ENCODE measurements at places on chromosomes 12 and 14.

- peak; percentile 11 for DNase-seq
Measured at GRCh38 chr14:67738740-67739504, 37.2 kb downstream of the RDH12 start.

GRCh38 chr12:56082382-56082781 lies 2.4 kb downstream of the ERBB3 start:
- DNase-seq: no peak

DNA sequence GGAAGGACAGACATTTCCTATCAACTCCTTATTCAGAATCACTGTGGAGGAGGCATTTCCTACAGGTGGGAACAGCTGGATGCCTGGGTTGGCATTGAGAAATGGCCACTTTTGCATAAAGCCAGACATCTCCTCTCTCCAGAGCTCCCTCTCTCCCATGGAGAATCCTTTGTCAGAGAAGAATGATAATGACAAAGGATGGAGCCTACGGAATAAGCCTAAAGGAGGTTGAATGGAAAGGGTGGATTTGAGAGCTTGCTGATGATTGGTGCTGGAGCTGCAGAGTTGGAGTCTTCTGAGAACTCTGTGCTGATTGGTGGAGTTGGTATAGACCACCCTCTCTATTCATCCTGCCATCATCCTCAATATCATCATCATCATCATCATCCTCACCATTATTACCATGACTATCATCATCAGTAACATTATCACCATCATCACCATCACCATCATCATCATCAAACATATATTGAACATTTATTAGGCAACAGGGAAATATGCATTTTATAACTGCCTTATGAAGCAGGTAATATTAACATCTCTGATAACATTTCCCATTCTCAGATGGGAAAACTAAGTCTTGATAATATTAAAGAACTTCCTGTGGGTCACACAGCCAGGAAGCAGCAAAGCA lies 89.2 kb upstream of the HSPB8 start:
- DNase-seq: no peak

DNA sequence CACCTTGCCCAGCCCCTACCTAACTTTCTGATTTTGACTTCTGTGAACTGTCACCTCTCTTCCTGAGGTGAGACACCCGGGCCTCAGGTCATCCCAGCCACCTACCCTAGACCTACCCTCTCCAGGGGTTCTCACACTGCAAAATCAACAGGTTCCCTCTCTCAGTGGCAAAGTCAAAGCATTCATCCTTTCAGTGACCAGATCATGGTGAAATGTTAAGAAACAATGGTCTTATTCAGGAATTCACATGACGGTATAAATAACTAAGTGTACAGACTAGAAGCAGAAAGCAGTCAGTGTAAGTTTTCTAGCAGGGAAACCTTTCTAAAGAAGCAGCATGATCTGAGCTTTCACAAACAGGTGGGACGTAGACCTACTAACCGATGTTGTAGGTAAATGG lies 133.4 kb downstream of the TMTC1 start:
- DNase-seq: no peak

GRCh38 chr12:124707316-124707715 lies 139.9 kb upstream of the NCOR2 start:
- DNase-seq: no peak

DNA sequence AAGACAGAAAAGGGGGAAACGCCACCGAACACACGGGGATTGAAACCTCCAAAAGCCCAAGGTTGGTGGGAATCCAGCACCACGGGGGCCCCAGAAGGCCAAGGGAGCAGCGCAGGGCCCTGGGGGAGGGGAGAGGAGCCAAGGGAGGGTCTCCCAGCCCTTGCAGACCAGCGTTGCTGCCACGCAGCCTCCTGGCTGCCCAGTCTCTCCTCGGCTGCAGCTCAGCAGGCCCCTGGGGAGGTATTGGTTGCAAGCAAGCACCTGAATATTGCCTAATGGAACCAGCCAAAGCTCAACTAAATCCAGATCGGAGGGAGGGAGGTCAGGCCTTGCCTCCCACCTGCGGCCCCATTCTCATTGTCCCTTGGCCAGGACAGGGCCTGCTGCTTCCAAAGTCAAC lies 15.8 kb downstream of the TMEM229B start:
- no peak for DNase-seq

- DNase-seq: peak; percentile 78
Measured at GRCh38 chr14:98177551-98177950, 1094.4 kb downstream of the BCL11B start.

GRCh38 chr12:23169696-23170013 lies 544.7 kb downstream of the ETNK1 start:
- no peak for DNase-seq

DNA sequence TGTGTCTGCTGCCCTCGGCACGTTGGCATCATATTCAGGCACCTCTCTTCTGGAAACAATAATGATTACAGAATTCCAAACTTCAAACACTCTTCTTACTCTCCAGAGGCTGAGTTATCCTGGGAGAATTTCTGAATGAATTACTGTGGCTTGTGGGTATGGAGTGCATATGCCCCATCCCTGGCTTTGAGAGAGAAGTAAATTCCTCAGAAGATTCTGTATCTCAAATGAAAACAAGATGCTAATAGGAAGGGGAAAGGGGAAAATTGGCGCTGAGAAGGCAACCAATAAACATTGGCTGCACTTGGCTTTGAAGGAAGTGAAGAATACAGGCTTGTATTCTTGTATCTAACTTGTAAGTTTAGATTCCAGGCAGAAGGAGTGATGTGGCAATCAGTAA lies 132.0 kb upstream of the NOVA1 start:
- DNase-seq: no peak

DNA sequence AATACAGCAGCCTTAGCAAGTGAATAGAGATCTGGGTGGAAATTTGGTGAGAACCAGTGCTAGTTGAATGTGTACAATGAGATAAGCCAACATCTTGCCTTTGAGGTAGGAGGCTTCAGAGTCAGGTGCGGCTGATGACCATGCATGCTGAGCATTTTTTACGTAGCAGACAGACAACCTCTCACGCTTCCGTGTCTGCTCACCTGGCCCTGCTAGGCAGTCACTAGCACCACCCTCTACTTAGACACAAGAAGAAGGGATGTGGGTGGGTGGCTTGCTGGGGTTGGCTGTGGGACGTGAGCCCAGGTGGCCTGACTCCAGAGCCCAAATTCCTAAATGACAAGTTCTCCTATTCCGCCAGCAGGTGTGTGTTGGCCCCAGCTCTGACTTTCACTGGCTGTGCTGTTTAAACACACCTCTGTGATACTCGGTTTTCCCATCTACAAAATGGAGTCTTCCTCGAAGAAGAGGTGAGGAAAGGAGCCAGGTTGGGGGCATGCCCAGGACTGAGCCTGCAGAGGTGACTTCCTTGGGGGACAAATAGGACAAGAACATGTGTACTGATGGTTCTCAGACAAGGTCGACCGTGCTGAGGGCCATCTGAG lies 57.8 kb upstream of the BCL11B start:
- DNase-seq: no peak

GRCh38 chr14:72305561-72305960 lies 373.3 kb downstream of the RGS6 start:
- no peak for DNase-seq

DNA sequence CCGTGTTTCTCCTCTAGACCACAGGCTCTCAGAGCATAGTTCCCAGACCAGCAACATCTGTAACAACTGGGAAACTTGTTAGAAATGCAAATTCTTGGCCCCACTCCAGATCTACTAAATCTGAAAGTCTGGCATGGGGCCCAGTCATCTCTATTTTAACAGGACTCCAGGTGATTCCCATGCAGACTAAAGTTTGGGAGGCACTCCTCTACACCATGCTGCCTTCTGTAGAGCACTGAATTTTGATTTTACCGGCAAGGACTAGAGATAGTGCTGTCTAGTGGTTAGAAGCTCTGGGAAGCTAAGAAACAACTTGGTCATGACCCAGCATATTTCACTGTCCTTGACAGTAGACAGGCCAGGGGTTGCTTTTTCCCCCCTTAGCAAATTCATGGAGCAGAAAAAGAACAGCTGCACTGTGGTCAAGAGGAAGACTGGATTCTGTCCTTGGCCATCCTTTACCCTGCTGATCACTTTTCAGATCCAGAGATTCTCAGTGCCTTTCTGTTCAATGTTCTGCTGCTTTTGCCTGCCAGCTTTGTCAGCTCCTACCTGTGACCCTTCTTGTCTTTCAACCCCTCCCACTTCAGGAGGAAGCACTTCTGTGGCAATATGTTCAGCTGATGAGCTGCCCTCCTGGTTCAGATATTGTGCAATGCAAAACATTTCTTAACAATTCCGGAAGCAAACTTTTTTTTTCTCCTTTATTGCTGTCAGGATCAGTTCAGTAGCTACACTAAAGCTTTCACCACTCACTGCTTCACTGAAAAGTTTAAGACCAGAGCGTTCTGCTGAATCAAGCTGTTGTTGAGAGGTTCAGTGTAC lies 133.8 kb upstream of the NUDT4 start:
- no peak for DNase-seq

- no peak for DNase-seq
Measured at GRCh38 chr12:60169904-60170303, 574.1 kb downstream of the SLC16A7 start.

DNA sequence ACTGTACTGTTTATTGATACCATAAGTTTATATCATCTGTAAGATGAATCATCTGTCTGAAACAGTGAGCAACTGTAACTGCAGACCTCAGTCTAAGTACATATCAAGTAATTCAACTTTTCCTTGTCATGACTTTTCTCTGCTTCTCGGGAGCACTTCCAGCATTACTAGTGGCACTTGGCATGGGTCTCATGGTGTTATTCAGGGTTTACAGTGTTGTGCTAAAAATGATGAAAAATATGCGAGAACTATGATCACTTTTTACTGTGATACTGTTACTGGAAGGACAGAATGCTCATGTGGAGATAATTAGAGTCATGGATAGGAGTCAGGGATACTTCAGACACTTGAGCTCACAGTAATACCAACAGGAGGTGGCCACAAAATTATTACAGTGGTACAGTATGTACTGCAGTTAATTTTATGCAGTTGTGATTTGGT lies 8.3 kb downstream of the KTN1 start:
- DNase-seq: no peak

GRCh38 chr12:99390707-99391106 lies 256.8 kb upstream of the GARIN6 start:
- no peak for DNase-seq

- no peak for DNase-seq
Measured at GRCh38 chr12:112496496-112496895, 77.7 kb downstream of the PTPN11 start.

- DNase-seq: no peak
Measured at GRCh38 chr12:56990648-56991318, 15.6 kb downstream of the ZBTB39 start.

DNA sequence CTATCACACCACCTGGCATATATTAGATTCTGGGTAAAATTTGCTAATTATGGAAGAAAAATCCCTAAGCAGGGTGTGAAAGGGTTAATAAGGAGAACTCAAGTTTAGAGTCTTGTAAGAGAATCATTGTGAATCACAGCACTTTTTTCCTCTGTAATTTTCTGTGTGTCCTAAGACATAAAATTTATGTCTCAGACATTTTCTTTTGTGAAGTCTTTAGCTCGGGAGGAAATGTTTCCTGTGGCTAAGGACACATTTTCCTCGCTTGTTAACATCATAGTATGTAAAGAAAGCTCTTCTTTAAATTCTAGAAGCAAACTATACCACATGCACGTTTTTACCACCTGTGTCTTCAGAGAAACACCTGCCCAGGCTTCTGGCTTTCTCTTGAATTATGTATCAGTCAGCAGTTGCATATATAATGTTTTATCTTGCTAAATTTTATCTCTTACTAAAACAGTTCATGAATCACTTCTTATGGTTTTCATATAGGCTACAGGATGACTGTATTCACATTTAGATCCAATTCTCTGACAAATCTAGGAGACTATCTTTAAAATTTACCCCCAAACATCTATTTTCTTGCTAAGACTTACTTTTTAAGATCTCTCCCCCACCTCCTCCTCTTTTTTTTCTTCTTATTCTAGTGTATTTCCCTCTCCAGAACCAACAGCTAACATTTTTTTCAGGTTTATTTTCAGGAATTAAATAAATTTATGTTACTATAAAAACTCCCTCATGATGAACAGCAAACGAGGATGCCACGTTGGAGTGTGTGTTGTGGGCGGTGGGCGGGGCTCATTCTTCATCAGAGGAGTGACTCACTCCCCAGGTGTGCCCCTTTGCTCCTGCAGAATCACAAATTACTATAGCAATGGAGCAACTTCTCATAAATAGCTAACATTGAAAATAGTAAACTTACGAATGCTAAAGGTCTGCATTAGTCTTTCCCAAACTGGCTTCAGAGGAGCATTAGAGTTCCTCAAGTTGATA lies 11.6 kb upstream of the CSRP2 start:
- no peak for DNase-seq

- peak; percentile 99 for DNase-seq
Measured at GRCh38 chr12:56299853-56300643, at the start of gene CS. Gene CS, minus strand, starts transcription at chr12:56300330. Its CDS starts 129 bp downstream, at chr12:56300201.

DNA sequence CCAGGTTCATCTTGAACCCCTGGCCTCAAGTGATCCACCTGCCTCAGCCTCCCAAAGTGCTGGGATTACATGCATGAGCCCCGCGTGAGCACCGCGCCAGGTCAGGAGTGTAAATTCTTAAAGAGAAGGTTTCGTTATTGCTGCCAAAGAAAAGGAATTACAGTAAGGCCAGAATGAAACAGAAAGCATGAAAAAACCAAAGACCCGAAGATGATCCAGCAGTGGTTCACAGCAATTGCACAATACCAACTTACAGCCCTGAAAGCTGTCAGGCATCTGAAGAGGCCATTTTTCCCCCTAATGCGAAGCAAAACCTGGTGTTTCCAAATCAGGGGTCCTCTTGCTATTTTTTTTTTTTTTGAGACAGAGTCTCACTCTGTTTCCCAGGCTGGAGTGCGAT lies 10.3 kb downstream of the RBM23 start:
- DNase-seq: no peak

- no peak for DNase-seq
Measured at GRCh38 chr14:95507174-95507573, 9.3 kb downstream of the SYNE3 start.

- no peak for DNase-seq
Measured at GRCh38 chr14:75372260-75372659, 55.6 kb upstream of the JDP2 start.

- no peak for DNase-seq
Measured at GRCh38 chr12:22321018-22321605, 13.4 kb downstream of the ST8SIA1 start.

GRCh38 chr12:54356951-54357356 lies 7.3 kb downstream of the GPR84 start:
- DNase-seq: no peak

- DNase-seq: no peak
Measured at GRCh38 chr14:28121512-28122297, 644.9 kb upstream of the FOXG1 start.

DNA sequence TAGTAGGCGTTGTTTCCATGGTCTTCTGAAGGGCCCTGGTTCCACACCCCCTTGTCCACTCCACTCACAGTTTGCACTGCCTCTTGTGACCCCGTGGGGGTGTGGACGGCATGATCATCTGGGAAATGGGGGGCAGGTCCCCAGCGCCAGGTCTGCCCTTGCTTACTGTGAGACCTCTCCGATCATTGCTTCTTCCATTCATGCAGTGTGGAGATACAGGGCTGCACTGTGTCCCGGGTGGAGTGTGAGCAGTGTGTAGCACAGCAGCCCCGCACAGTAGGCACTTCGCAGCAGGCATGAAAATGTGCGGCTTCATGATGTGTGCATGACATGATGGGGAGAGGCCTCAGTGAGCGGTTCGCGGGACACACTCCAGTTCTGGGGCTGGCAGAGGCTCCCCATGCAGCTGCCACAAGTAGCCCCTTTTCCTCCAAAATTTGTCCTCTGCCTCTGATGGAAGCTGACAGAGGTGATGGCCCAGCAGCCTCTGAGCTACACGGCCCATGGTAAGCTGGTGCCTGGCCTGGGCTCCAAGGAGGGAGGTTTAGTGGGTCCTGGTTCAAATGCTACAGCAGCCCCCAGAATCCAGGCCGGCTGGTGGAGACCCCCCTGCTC lies 15.0 kb downstream of the RIN3 start:
- no peak for DNase-seq

GRCh38 chr12:108305520-108305919 lies 33.6 kb downstream of the CMKLR1 start:
- DNase-seq: no peak
